ENCODE measurements at places on chromosomes 16 and 17.

- no peak for DNase-seq
These were observed 11.2 kb downstream of the SLC16A3 start for GRCh38 chr17:82239926-82240505.

DNA sequence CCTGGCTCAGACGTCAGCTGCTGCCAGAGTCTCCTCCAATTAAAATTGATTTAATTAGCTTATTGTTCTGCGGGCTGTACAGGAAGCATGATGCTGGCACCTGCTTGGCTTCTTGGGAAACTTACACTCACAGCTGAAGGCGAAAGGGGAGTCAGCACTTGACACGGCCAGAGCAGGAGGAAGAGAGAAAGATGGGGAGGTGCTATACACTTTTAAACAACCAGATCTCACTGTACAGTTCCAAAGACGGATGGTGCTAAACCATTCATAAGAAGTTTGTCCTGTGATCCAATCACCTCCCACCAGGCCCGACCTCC is 1.4 kb upstream of the PRDM7 start:
- DNase-seq: no peak

GRCh38 chr16:12228602-12229499 is 252.3 kb downstream of the SNX29 start:
- no peak for DNase-seq

GRCh38 chr16:50261707-50262235 is 4.6 kb upstream of the ADCY7 start:
- no peak for DNase-seq

DNA sequence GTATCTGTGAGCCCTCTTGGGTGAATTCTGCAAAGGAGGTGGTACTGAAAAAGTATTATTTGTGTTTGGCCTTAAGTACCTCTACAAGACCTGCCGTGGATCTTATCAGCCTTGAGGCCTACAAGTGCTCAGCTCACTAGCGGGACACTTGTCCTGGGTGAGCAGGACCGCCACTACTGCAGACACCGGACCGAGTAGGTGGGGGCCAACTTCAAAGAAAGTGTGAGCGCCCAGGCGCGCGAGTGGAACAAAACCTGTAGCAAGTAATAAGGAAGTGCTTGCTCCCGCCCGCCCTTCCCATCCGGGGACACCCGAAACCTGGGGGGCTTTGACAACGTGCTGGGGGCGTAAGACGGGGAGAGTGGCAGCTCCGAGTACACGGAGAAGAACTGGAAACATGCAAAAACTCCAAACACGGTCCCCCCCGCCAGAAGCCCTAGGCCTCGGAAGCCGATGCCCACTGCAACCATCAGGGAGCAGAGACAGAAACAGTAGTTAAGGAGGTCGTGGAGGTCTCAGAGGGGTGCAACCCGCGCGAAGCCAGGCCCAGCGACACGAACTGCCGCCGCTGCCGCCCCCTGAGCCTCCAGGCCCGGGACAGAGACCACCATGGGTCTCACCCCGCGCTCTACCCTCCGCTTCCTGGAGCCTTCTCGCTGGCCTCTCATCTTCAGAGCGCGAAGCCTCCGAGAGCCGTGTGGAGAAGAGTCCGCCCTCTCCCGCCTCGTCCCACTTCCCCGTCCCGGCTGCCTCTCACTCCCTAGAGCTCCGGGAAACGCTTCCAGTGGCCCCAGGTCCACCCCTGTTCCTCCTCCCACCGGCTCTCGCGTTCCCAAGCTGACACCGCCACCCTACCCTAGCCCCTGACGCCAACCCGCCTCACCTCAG is 537 bp downstream of the CNOT1 start:
- no peak for DNase-seq

- no peak for DNase-seq
These were observed 12.0 kb downstream of the FAM83G start for GRCh38 chr17:18992454-18993130.

- no peak for DNase-seq
These were observed 14.2 kb downstream of the GALK1 start for GRCh38 chr17:75750661-75751423.

GRCh38 chr17:17771498-17772201 is 65.1 kb downstream of the SREBF1 start:
- no peak for DNase-seq

DNA sequence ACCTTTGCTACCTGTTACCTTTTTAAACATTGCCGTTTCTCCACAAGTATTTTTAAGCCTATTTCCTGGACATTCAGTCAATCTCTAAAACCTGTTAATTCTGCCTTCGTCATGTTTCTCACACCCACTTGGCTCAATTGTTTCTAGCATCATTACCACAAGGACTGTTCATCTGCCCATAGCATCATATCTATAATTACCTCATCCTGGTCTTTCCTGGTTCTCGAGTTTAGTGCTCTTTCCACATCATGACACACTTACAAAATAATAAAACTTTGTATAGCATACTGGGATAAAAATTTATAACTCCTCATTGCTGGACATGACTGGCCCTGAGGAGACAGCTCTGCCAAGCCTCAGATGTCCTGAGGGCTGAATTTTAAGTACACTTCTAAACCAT is 104.8 kb downstream of the CYB561 start:
- DNase-seq: no peak

GRCh38 chr17:78497115-78497540 is 80.1 kb downstream of the DNAH17 start:
- DNase-seq: peak; percentile 28

Data from HS-5 (cell line).